ENCODE measurements at places on chromosomes 11 and 22.

GRCh38 chr22:22703715-22704114 is 59.3 kb downstream of the GGTLC2 start:
- DNase-seq = no peak

GRCh38 chr11:37861671-37862070 is 1263.6 kb upstream of the RAG2 start:
- DNase-seq = no peak

DNA sequence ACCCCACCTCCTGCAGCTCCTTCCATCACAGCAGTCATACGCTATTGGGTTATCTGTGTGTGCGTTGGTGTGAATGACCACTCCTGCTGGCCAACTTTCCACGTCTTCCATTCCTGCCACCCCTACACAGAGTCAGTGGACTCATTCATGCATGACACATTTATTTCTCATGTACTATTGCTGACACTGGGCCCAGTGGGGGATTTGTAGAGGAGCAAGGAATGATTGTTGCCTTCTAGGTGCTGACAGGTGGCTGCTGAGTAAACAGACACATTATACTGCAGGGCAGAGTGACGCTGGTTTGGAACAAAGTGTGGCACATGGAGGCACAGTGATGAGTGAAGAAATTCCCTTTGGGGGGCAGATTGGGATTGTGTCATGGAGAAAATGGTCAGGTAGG is 113.9 kb downstream of the CCDC81 start:
- no peak for DNase-seq

DNA sequence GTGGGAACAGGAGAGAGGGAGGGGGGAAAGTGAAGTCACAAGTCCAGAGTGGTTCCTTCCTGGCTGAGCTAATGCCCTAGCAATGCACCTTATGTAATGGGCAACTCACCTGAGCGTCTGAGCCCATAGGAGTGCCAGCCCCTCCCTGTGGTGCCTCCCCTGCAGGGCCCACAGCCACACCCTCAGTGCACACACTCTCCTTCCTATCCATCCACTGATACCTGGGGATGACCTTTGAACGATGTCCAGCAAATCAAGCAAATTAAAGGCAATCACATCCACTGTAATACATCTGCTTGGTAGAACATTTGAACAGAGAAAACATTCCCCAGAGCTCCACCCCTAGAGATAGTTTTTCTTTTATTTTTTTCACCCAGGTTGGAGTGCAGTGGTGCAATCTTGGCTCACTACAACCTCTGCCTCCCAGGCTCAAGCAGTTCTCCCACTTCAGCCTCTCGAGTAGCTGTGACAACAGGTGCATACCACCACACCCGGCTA is 19.6 kb upstream of the MICAL2 start:
- DNase-seq = no peak

GRCh38 chr22:19036523-19037273 is 85.5 kb downstream of the DGCR2 start:
- DNase-seq = no peak

GRCh38 chr11:9004183-9004926 is 554 bp upstream of the NRIP3 start:
- DNase-seq = peak; percentile 37

GRCh38 chr11:65615950-65616574 is 486 bp downstream of the PCNX3 start:
- DNase-seq = peak; percentile 76

- DNase-seq = peak; percentile 13
Measured at GRCh38 chr22:30574997-30575671, 669 bp upstream of the GAL3ST1 start.

GRCh38 chr11:68379206-68379605 is 66.8 kb downstream of the LRP5 start:
- no peak for DNase-seq

GRCh38 chr22:37333724-37334460 is 51.6 kb downstream of the CYTH4 start:
- DNase-seq = no peak

DNA sequence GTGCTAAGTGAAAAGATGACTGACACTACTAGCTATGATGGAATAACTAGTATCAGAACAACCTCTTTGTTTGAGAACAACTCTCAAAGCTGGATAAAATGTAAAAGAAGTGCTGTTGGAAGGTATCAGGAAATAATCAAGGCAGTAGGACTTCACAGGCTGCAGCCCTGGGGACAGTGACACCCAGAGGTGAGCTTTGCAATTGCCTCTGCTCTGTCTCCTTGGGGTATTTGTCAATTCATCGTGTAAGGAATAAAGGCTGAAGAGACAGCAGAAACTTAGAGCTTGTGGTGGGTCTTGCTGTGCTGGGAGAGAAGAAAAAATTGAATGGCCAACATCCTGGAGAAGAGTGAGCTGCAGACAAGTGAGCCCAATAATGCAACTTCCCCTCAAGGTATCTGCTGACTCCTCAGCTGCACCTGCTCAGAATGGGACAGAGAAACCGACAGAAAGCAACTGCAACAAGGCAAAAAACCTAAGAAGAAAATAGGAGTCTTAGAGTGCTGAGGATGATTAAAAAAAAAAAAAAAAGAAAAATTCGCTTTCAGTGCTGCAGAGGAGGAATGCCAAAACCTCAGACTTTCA is 141.1 kb downstream of the RCN1 start:
- peak; percentile 31 for DNase-seq

- DNase-seq = peak; percentile 52
Measured at GRCh38 chr22:31586137-31586920, 75.7 kb downstream of the PISD start.

DNA sequence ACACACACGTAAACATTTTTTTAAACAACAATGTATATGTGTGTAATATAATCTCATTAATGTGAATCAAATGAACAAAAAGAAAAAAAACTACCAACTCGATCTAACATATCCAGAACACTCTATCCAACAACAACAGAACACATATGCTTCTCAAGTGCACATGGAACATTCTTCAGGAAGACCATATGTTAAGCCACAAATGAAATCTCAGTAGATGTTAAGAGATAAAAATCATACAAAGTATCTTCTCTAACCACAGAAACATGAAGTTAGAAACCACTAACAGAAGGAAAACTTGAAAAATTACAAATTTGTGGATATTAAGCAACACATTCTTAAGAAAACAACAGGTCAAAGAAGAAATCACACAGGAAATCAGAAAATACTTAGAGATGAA is 25.5 kb upstream of the TMEM45B start:
- DNase-seq = no peak

GRCh38 chr22:23608583-23608982 is 23.5 kb downstream of the DRICH1 start:
- no peak for DNase-seq

DNA sequence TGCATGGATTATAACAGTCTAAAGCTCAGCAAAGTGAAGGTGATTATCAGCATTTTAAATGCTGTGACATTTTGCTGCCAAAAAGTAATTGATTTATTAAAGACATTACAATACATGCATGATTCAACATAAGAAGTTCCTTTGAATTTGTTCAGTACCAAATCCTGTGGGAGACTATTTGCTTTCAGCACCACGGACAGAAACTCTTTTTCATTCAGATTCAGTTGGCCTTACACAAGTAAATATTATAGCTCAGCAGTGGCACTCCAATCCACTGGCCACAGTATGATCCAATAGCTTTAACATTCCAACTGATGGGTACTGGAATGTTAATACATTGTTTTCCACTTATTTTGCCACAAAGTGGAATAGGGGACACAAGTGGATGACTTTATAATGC is 806.7 kb downstream of the NTM start:
- DNase-seq = peak; percentile 1

- DNase-seq = no peak
Measured at GRCh38 chr22:50432131-50432876, 42.5 kb downstream of the SBF1 start.

- DNase-seq = peak; percentile 80
Measured at GRCh38 chr22:30605449-30606110, 1.4 kb upstream of the TCN2 start.

DNA sequence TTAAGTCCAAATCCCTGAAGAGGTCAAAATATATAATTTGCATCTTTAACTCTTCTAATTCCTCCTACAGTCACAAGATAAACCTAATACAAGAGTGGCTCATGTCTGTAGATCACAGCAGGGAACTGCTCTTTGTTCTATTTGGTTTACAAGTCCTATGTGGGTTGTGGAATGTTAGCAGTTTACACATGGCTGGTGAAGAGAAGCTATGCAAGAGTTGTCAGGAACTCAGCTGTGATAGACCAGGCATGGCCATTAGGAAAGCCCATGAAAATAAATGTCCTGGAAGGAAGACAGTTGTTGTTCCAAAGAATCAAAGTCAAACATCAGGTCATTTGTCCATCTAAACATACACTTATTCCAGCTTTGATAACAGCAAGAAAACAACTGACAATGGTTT is 312.4 kb upstream of the PITPNB start:
- no peak for DNase-seq

DNA sequence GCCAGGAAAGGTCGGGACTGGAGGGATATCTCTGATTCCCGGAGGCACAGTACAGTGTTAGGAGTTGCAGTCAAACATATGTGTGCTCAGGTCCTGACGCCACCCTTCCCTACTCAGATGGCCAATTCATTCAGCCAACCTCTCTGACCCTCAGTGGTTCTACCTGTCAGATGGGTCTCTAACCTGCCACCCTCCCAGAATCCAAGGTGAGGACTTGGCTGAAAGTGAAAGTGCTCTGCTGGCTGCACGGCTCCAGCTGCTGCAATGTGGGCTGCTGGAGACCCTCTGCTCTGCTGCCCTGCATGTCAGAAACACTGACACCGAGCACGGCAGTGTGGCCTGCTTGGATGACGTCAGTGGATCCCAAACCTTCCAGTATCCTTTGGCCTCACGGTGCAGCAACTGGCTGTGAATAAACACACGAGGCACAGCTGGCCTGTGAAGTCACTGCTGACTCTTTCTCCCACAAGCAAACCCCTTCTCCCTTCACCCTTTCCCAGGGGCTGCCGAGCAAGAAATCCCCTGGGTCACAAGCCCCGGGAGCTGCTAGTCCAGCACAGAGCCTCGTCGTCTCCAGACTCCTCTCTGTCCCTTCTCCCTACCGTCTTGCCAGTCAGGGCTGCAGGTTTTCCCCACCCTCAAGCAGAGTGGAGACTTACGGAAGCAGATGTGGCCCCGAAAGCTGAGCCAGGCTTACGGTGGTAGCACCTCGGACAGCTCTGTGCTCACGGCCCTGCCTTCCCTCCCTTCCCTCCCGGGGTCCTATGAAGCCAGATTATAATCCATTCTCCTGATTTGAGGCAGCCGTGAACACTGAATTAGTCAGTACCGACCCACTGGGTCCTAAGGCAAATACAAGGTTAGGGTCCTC is 24.3 kb downstream of the KIAA0930 start:
- no peak for DNase-seq

DNA sequence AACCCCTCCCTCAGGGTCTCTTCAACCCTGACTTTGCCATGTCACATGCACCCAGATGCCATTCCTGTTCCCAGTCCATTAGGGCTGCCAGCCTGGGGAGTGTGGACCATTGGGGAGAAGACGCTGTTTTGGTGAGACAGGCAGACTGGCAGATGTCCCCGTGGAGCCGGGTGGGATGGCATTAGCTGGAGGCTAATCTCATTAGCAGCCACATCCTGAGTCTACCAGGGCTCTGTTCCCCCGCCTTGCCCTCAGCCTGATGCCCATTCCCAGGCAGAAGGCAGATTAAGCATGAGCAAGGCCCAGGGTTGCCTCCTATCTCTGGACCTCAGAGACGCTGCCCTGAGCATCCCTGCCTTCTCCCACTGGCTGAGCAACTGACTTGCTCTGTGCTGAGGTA is 46.4 kb upstream of the ALX4 start:
- DNase-seq = no peak

GRCh38 chr11:113942256-113942655 is 32.7 kb upstream of the HTR3A start:
- no peak for DNase-seq
